ENCODE measurements at places on chromosomes 13 and 19. TPM values are rescaled to one million over a fixed set of nuclear protein-coding genes. Genes with fewer than 3 reads are reported as not detected.
A peak's percentile ranks its signal among the peaks of the same experiment; 100 is the strongest.

ZNF415 gene
- 3.6 TPM for polyA plus RNA-seq

ZNF506 gene
- 23.5 TPM for polyA plus RNA-seq

IGFL2 gene
- polyA plus RNA-seq = not detected

AKT1S1 gene
- polyA plus RNA-seq = 4.7 TPM

KLK2 gene
- not detected for polyA plus RNA-seq

MATK gene
- polyA plus RNA-seq = 8.4 TPM

NXNL1 gene
- polyA plus RNA-seq = not detected

GAPDHS gene
- polyA plus RNA-seq = not detected

- no peak for DNase-seq
Measured at GRCh38 chr13:49221590-49221965, 1.4 kb downstream of the MLNR start.

- peak; percentile 78 for DNase-seq
Measured at GRCh38 chr19:53906211-53907192, 2.6 kb upstream of the CACNG7 start.

DNA sequence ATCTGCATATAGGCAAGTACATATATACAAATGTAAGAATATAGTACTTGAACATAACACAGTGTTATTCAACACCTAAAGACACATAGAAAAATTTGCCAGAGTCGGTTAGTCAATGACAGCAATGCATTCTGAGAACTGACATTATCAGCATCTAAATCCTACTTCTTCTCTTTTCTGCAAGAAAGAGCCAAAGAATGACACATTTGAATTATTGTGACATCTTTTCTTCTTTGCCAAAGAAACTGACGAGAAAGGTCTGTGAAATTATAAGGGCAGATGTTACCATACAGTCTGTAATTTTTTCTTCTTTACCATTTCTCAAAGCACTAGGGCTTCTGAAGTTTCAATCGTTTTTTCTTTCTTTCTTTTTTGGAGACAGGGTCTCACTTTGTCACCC, 350.9 kb upstream of the NBEA start:
- DNase-seq = no peak

GRCh38 chr13:76921516-76921915, 26.8 kb upstream of the ACOD1 start:
- no peak for DNase-seq

DNA sequence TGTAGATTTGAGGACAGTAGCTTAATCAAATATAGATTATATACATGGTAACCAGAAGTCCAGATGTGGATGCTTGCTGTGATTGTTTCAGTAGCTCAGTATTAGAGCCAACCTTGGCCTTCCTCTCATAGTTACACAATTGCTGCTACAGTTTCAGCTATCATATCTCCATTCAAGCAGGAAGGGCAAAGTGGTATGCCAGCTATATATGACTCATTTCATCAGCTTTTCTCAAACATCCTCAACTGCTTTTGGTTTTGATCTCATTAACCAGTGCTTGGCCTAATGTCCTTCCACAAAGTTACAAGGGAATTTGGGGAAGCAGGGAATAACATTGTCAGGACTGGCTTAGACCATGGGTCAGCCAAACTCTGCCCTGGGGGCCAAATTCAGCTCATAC, 73.0 kb upstream of the MAB21L1 start:
- no peak for DNase-seq

GRCh38 chr13:58266271-58266670, 634.7 kb downstream of the PCDH17 start:
- no peak for DNase-seq

DNA sequence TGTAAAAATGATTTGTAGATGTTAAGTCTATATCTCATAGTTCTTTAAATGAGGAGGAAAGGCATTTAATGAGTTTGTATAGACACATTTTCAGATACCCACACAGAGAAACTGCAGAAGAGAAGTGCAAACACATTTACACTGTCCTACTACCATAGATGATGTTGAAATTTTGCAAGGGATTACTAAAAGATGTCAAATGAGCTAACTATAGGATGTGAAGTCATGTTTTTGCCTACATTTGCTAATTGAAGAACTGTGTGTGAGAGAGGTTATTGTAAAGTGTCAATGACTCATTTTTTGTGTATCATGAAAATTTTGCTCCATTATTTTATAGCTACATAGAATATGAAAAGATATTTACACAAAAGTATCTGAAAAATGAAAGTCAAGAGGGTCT, 178.9 kb downstream of the ITGBL1 start:
- no peak for DNase-seq

DNA sequence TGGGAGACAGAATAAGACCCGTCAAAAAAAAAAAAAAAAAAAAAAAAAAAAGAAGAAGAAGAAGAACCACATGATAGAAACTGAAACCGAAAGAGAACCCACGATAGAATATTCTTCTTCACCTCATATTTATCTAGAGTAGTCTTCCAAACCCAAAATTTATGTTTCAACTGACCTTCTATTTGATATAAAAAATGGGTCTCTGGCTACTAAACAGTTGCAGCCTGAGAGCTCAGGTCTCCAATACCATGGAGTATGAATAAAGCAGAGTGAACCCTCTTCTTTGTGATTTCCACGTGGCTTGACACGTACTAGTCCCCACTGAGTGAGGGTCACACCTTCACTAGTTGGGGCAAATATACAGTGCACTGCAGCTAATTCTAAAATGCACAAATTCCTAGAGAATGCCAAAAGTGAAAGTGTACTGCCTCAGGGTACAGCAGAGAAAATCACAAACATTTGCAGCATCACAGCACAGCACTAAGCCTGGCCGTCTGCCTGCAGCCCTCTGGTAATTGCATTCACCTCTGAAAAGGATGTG, 30.8 kb upstream of the RFC3 start:
- DNase-seq = peak; percentile 50

DNA sequence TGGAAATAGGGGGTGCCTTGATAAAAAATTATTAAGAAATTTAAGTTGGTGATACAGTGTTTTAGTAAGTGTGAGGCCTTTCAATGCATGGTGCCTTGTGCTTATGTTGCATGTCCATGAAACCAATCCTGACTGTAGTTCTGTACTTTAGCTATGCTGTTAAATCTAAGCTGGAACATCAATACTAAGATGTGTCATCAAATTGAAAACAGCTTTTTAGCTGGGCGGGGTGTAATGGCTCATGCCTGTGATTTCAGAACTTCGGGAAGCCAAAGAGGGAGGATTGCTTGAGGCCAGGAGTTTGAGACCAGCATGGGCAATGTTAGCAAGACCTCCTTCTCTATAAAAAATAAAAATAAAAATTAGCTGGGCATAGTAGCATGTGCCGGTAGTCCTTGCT, 930.3 kb upstream of the PCDH9 start:
- no peak for DNase-seq

DNA sequence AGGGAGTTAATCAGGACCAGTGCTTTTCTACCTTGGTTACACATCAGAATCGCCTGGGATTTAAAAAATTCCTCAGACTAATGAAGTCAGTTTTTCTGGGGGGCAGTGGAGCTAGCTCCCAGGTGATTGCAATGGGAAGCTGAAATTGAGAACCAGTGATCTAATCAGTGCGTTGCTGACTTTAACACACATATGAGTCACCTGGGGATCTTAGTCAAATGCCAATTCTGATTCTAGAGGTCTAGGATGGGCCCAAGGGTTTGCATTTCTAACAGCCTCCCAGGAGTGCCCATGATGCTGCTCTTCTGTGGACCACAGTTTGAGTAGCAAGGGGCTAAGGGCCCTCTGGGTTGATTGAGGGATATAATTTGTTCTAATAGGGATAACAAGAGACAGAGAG, 54.5 kb downstream of the KL start:
- no peak for DNase-seq

DNA sequence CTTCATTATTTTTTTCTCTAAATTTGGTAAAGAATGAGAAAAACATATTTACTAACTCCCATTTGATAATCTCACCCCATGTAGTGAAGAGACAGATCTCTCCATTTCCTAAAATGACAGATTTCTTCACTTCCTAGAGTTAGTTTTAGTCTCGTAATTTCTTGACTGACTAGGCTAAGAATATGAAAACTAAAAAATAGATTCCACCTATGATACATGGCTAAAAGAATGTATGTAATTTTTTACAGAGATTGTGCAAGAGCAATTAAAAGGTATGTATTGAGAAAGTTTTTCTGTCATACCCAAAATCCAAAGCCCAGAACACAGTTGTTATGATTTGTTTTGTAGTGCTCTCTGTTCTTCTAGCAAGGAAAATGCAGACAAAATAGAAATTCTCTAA, 9.5 kb downstream of the NALCN start:
- DNase-seq = no peak

GRCh38 chr19:13055213-13056051, 47.2 kb downstream of the LYL1 start:
- DNase-seq = no peak

GRCh38 chr13:78364711-78365110, 238.6 kb downstream of the POU4F1 start:
- DNase-seq = no peak

DNA sequence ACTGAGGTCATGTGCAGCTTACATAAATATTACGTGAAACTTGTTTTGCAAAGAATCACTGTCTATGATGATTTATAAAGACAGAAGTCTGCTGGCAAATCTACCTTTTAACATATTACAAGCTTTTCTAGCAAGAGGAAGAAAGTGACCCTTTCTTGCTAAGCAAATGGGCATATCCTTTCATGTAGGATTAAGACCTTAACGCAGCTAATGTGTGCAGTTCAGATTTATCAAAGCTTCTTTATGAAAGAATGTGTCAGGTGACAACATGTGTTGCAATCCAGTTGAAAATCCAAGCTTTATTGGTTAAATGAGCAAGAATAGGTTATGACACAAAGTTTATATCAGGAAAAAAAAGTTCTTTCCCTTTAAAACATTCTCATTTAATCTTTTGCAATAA, 115.6 kb upstream of the NBEA start:
- DNase-seq = no peak

DNA sequence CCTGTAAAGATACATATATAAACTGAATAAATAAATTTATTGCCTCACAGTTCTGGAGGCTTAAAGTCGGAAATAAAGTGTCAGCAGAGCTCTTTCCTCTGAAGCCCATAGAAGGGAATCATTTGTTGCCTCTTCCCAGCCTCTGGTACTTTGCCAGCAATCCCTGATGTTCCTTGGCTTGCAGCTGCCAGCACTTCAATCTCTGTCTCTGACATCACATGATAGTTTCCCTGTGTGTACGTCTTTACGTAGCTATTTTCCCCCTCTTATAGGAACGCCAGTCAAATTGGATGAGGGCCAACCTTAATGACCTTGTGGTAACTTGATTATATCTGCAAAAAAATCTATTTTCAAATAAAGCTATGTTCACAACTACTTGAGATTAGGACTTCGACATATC, 250.9 kb downstream of the LIG4 start:
- no peak for DNase-seq

- DNase-seq = no peak
Measured at GRCh38 chr13:110518571-110518970, 43.0 kb downstream of the RAB20 start.

GRCh38 chr19:18941628-18942354, 774 bp upstream of the HOMER3 start:
- no peak for DNase-seq

- DNase-seq = no peak
Measured at GRCh38 chr19:50178859-50179537, 15.9 kb upstream of the IZUMO2 start.

DNA sequence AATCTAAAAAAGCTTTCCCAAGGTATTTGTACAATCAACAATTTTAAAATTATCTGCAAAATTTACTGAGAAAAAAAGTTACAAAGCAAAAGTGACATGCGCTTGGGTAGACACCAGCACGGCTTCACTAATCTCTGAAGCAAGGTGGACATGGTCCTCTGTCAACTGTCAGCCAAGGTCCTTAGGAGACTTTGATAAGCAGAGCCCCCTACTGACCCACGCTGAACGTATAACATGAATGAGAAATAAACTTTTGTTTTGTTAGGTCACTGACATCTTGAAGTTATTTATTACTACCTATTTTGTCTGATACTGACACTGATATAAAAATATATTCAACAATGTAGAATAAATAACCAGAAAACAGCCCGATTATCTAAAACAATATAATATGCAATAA, 100.7 kb upstream of the OBI1 start:
- no peak for DNase-seq

- DNase-seq = no peak
Measured at GRCh38 chr19:50204811-50205675, 1.6 kb downstream of the MYH14 start.

GRCh38 chr19:13015361-13016223, 20.3 kb downstream of the NFIX start:
- no peak for DNase-seq

GRCh38 chr19:35316560-35316959, 12.4 kb upstream of the CD22 start:
- DNase-seq = no peak

- DNase-seq = peak; percentile 54
Measured at GRCh38 chr19:12784871-12785430, 6.3 kb upstream of the JUNB start.
